ENCODE measurements at places on chromosomes 2 and 18.

DNA sequence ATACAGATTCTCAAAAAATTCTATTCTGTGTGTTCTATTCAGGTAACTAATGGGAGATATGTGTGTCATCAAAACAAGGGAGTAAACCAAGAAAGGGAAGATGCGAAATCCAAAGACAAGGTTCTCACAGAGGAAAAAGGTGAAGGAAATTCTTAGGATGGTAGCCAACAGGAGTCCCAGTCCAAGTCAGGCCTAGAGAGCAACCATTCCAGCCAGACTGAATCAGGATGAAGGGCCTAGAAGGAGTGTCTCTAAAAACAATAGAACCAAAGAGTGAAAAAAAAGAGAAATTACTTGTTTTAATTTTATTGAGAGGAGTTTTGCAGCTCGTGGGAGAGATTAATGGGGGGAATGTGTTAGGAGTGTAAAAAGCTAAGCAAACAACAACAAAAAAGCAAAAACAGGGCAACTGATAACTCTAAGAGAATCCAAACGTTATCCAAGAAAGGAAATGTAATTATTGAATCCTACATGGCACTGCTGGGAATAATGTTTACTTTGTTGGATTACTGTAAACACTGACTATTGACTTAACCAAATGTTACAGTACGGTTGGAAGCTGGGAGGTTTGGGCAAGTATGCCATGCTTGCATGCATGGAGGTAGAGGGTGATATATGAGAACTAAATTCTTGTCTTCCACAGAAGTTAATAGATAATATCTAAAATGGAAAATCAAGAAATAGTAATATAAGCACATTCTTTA is 12.3 kb downstream of the MAP3K20 start:
- DNase-seq, result no peak

DNA sequence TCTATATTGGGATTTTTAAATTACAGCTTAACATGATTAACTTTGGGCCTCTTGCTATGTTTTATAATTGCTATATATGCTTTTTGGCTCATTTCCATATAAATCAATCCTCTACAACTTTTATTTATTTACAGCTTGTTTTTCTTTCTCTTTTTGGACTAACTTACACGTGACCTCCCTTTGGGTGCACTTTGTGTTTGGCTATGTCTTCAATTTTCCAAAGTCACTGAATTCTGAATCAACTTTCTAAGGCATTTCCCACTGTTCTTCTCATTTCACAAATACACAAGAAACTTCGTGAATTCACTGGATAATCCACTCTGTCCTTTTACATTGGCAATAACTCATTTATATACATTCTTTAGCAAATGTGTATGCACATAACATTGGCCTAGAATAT is 5.4 kb upstream of the CPS1 start:
- DNase-seq, result no peak

GRCh38 chr2:174446531-174446930 is 40.3 kb downstream of the GPR155 start:
- no peak for DNase-seq

DNA sequence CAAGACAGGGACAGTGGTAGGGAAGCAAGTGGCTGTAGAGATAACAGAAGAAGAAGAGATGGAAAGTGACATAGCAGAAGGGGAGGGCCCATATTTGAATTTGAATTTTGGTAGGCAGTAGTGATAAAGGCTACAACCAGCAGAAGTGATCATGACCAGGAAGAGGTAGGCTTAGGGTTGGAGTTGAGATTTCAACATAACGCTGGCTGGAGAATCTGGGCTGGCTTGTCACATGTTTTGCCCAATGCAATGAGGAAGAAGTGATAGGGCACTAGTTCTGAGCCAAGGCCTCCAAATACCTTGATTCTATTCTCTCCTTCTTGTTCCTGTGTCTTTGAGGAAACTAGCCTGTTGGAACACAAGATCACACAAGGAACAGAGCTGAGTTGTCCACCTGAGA is 69.4 kb downstream of the SCG2 start:
- no peak for DNase-seq

DNA sequence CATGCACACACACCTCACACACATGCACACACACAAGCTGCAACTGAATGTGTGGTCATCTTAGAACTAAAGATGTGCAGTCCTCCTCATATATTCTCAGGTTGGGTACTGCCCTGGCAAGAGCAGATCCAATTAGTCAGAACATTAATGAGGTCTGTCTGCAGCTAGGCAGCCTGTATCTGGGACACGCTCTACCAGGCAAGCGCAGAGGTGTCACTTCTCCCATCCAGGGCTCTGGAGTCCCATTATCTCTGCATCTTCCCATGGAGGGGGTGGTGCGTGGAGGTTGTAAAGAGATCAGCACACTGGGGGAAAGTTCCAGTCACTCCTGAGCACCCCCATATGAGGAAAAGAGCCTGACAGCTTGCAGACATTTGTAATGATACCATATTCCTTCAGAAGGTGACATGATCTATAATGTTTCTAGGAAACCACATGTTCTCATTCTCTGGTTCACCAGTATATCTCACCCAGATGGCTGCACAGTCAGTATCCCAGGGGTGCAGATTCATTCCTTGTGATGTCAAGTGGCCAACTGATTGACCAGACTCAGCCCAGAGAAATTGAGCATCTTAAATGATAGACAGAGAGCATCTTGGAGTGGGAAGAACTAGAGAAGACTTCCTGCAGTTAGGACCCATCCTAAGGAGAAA is 95.4 kb downstream of the RTN4 start:
- DNase-seq, result no peak

DNA sequence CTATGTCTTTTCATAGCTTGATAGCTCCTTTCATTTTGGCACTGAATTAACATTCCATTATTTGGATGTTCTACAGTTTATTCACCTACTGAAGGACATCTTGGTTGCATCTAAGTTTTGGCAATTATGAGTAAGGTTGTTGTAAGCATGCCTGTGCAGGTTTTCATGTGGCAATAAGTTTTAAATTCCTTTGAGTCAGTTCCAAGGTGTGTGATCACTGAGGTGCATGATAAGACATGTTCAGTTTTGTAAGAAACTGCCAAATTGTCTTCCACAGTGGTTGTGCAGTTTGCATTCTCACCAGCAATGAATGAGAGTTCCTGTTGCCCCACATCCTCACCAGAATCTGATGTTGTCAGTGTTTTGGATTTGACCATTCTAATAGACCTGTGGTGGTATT is 24.2 kb downstream of the XDH start:
- DNase-seq, result no peak

- no peak for DNase-seq
Observed at GRCh38 chr2:11571170-11571569, 37.3 kb downstream of the GREB1 start.

DNA sequence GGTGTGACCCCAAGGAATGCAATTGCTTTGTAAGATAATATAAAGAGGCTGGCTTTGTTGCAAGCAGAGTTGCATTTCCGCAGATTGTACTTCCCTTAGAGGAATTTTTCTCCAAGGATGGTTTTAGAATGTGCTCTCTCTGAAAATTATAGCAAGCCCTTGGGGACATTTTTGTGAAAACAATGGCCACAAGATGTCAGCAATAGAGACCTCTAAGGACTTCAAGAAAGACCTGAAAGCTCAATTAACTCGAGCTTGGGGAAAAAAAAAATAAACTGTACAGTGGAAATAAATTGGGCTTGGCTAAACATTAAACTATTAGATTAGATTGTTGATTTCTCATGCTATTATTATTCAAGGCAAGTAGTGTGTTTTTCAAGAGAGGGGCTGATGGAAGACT is 81.3 kb upstream of the KYNU start:
- DNase-seq, result no peak

GRCh38 chr2:120066800-120067547 is 54.1 kb downstream of the EPB41L5 start:
- no peak for DNase-seq

- peak; percentile 41 for DNase-seq
Observed at GRCh38 chr2:106147159-106147558, 46.9 kb downstream of the UXS1 start.

DNA sequence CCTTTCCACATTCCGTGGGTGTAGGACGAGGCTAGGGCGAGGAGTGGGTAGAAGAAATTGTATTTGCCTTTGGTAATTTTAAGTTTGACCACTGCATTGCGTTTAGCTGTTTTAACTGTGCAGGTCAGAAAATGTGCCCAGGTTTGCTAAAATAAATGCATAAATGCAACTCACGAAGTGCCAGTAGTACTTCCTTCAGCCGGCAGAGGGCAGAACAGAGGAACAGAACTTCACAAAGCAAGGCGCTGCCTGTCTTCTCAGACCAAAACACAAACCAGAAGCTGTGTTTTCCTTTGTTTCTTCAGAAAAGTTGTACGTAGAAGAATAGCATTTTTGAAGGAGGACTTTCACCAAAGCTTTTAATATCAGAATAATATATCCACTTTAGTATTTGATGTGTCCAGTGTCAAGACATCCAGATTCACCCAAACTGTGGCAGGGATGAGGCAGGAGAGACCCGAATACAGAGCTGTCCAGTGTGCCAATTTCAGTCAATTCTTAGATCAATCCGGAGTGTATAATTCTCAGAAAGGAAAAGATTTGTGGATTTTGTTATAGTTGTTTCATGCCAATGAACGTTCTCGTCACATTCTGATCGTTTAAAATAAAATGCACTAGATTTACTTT is 348.6 kb downstream of the DLGAP1 start:
- DNase-seq, result peak; percentile 18

DNA sequence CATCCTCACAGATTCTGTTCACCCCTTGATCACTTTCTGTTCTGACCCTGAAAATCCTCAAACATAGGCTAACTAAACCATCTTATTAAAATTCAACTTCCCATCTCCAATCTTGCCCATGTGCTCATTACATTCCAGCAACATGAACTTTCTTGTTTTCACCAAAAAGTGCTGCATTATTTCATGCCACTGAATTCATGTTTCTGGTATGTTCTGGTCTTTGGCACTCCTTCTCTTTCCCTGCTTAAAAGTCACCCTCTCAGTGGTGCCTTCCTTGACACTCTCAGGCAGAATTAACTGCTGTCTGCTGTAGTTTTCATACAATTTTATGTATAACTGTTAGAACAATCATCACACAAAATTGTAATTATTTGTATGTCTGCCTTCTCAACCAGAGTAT is 247.7 kb upstream of the RBMS1 start:
- no peak for DNase-seq

GRCh38 chr2:227472265-227473121 is 537 bp downstream of the AGFG1 start:
- no peak for DNase-seq

DNA sequence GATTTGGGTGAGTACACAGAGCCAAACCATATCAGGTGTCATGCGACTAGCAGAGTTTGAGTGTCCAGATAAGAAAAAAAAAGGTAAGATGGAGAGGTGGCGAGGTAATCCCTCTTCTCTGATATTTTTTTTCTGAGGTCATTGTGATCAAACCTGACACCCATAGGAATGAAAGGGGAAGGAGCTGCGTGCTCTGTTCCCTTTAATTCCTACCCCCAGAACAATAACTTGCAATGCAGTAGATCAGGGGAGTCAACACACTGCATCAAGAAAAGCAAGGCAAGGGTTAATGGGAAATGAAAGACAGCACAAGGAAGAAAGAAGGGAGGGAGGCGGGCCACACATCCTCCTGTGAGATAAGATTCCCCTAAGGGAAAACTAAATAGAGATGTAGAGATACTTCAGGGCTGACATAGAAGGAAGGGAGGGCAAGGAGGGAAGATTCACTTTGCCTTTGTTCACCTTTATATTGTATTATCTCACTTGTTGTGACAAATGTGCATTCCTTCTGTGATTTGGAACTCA is 132.8 kb downstream of the CD226 start:
- no peak for DNase-seq

- no peak for DNase-seq
Observed at GRCh38 chr2:187051350-187051749, 202.4 kb upstream of the ZSWIM2 start.

DNA sequence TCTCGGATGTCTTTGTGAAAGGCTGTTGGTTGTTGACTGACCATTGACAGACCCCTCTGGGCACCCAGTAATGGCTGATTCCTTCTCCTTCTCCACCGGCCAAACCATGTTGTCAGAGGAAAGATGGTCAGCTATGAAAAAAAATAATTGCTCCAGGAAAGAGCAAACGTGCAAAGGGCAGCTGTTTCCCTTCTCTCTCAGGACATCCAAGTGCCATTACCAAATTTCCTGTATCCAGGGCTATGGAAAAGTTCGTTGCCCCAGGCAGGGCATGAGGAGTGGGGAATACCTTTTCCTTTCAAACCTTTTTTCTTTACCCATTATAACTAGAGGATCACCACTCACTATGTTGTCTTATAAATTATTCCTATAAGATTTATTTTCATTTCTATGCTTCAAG is 321.5 kb upstream of the HNRNPA3 start:
- DNase-seq, result no peak

DNA sequence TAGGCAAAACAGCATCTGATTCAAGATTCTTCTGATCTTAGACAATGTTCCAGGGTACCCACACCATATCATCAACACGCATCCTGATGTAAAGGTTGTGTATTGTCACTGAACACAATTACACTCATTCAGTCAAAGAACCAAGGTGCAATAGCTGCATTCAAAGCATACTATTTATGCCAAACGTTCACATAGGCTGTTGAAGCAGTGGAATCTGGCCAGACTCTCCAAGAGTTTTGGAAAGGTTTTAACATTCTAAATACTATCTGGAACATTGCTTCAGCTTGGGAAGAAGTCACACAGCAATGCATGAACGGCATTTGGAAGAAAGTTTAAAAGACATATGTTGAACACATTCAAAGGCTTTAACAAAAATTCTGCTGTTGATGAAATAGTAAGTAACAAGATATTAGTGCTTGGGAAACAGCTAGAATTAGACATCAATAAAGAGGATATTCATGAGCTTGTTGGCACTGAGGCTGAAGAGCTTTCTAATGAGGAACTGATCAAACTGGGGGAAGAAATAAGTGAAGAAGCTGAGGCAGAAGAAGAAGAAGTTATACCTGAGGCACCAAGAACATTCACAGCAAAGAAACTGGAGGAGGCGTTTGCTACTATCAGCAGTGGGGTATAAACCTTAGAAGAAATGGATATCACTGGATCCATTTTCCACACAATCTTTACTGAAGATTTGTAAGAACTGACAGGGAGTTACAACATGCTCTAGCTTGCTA is 47.6 kb upstream of the MSH6 start:
- DNase-seq, result no peak

GRCh38 chr2:20990442-20991430 is 53.1 kb downstream of the APOB start:
- no peak for DNase-seq

- DNase-seq, result no peak
Observed at GRCh38 chr18:59923539-59924196, 23.9 kb downstream of the PMAIP1 start.

GRCh38 chr2:185466915-185467314 is 271.7 kb upstream of the FSIP2 start:
- no peak for DNase-seq

DNA sequence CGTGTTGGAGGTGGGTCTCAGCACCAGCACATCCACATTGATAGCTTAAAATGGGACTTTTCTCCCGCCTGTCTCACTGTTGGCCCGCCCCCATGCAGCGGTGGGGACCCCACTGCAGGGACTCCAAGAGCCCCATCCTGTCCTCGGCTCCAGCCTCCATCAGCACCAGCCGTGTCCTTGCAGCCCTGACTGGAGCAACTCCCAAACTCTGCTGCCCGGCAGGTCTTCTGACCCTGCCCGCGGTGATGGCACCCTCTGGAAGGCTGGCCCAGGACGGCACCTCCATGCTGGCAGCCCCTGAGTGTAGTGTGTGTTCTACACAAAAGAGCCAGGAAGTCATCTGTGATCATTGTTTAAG is 41.6 kb upstream of the KCNG2 start:
- DNase-seq, result no peak
